ENCODE measurements at places on chromosomes 7 and 10.

DNA sequence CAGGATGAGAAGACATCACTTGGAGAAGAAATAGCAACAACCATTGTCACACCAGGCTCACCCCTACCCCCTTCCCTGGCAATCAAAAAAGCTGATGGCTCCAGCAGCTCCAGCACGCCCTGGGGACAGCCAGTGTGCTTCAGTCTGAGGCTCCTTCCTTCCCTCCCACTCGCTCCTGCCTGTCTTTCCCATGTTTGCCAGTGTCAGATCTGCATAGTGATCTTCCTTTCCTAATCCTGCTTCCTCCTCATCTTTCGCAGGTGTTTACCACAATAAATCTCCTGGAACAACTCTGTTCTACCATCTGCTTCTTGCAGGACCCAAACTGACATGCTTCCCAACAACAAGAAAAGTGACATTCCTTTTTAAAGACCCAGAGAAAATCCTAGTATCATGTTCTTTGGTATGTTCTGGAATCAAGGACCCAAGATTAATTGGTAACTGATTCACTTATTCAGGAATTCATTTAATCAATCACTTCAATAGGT is 57.1 kb downstream of the STEAP1B start:
- DNase-seq = no peak

GRCh38 chr10:89042562-89042961 is 52.0 kb downstream of the FAS start:
- DNase-seq = no peak

DNA sequence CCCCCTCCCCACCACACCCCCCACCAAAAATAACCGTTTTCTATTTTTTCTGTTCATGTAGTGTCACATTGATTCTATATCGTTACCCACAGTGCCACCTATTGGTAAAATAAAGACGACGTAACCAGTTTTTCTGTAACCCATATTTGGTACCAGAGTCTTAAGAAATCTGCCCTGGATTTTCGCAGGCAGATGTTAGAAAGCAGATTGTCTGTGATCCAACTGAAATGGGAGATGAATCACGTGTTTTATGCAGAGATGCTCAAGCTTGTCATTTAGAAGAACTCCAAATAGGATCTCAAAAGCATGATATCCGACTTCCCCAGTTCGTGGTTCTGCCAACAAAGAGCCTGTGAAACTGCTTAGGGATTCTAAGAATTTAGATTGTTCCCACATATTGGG is 261.1 kb upstream of the CSTF2T start:
- DNase-seq = no peak

- no peak for DNase-seq
These were observed 95.7 kb downstream of the POU6F2 start for GRCh38 chr7:39073432-39073831.

DNA sequence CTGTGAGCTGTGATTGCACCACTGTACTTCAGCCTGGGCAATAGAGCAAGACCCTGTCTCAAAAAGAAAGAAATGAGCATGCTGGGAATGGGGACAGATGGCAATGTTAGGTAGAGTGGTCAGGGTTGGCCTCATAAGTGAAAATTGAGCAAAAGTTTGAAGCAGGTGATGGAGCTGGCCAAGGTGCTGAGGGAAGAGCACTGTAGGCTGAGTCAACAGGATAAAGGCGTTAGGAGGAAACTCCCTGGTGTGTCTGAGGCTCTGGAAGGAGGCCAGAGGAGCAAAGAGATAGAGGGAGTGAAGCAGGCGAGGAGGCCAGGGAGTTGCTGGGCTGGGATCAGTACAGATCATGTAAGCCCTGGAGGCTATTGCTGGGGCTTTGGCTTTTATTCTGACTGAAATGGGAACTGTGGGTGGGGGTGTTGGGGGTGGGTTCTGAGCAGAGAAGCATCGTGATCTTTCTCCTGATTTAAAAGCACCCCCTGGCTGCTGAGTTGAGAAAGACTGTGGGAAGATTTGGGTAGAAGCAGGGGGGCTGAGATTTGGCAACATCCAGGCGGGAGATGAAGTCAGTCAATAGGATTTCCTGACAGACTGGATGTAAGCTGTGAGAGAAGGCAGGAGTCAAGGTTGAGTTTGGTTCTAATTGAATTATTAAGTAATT is 52.5 kb upstream of the VKORC1L1 start:
- DNase-seq = no peak

DNA sequence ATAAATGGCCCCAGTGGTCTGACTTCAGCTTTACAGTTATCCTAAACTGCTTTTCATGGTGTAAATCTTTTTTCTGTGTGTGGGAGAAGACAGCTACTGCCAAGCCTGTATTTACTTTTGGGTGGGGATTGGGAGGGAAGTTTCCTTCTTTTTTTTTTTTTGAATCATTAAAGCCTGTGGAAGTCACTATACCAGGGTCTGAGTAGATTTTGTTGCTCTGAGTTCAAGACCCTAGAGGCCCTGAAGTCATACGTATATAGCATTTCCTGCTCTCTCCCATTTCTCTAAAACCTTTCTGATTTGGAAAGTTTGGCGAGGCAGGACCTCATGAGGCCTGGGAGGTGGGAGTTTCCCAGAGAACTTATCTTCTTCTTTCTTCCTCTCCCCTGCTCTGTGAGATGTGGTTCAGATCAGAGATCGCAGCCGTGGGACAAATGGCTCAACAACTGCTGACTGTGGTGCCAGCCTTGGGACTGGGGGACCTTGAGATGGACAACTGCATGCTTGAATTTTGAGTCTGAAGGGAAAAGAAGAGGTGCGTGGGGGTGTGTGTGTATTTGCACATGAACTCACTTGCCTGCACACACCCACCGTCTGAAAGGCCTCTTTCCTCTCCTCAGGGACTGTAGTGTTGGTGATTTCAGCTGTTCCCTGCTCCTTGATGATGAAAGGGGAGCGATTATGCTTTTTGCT is 18.1 kb downstream of the LRMDA start:
- DNase-seq = no peak

GRCh38 chr7:123883154-123883553 is 38.2 kb downstream of the HYAL4 start:
- DNase-seq = no peak

All from central memory CD4-positive, alpha-beta T cell (primary cell).